NCI-H1694 (cell line): ENCODE measurements at places on chromosomes 2 and 18.

DNA sequence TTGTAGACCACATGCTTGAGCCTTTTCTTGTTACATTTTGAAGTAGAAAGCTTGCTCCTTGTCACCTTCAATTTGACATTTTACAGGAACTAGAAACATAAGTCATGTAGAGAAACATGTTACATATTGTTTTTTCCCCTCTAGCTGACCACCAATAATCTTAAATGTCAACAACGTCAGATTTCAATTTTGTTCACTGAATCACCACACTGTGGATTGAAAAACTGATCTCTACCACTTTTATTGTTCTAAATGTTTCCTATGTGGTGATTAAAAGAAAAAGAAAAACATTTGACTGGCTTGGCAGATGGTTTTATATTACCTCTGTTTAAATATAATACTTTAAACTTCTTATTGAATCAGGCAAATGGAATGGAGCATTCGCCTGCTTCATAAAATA is 87.7 kb downstream of the DSEL start:
- no peak for DNase-seq

GRCh38 chr2:11771971-11772615 is 25.7 kb downstream of the LPIN1 start:
- no peak for DNase-seq

DNA sequence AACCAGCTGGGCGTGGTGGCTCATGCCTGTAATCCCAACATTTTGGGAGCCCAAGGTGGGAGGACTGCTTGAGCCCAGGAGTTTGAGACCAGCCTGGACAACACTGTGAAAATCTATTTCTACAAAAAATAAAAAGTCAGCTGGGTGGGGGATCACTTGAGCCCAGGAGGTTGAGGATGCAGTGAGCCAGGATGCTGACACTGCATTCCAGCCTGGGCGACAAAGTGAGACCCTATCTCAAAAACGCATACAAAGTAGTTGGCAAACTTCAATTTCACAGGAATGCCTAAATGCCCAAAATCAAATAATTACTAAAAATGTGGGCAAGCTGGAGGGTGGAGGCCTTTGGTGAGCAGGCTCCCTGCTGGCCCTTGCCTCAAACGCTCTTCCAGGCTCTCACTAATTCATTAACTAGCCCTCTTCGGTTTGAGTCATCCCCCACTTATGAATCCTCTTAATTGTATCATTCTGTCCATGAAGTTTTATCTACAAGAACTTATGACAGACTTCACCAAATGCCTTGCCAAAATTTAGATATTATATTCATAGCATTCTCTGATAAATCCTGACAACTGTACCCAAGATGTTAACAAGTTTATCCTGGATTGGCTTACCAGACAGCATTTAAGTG is 68.7 kb upstream of the ZFP36L2 start:
- no peak for DNase-seq

GRCh38 chr18:45081566-45082181 is 401.0 kb downstream of the SETBP1 start:
- DNase-seq = no peak

- DNase-seq = no peak
These were observed 32.0 kb upstream of the GRHL1 start for GRCh38 chr2:9919512-9919911.

- no peak for DNase-seq
These were observed 6.8 kb upstream of the CETN1 start for GRCh38 chr18:573385-573784.

DNA sequence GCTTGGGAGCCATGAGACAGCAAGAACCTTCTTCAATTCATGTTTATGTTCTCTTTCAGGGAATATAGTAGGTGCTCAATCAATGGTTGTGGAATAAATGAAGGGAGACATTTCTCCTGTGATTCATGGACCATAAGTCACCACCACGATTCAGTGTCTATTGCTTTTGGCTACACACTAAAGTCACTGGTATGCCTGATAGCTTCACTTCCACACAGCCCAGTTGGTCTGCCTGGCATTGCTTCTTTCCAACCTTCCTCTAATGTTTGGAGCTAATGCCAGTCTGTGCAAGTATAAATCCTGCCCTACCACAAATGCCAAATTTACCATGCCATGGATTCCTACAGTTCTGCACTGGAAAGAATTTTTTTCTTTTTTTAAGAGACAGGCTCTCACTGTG is 1.3 kb upstream of the CXCR1 start:
- no peak for DNase-seq

DNA sequence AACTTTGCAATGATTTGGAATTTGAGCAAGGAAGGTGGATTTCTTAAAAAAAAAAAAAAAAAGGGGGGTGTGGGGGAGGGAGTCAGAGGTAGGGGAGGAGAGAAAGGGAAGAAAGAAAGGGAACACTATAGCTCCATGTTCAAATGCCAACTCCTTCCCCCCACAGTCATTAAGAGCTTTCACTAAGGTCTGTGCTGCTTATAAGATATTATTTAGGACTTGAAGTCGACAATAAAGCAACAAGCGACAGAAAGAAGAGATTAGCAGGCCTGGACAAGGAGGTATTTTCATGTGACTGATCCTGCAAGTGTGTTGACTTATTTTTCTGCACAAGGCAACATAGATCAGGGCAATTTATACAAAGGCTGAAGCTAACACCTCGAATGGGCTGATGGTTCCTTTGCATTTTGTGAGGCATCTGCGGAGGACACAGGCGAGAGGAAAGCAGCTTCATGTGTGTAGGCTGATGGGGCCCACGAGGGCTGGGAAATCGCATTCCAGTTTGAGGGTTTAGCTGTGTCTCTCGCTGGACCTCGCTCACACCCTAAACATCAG is 382.0 kb downstream of the SOX11 start:
- DNase-seq = no peak

DNA sequence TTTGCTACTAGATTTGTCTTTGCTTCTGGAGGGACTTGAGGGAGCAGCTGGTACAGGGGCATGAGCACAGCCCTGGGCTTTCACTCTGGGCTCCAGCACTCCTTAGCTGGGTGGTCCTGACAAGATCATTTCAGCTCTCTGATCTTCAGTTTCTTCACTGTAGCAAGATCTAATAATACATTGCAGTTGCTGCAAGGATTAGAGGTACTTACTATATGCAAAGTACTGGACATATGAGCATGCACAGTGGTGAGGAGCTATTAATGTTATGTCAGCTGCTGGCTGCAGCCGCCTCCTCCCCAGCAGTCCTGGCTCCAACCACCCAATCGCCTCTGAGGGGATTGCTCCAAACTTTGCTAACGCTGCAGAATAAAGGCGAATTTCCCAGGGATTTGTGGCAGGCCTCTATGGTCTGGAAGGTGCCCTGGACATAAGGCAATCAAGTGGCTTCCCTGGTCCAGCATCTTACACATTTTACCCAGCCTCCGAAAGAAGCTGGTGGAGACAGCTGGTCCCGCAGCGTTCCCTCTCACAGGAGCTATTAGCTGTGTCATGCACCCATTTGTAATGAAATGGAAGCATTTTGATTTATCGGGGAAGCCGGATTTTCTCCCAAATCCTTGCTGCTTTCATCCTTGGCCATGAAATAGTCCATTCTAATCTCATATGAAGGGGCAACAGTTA is 96.7 kb downstream of the RHOB start:
- DNase-seq = peak; percentile 44

DNA sequence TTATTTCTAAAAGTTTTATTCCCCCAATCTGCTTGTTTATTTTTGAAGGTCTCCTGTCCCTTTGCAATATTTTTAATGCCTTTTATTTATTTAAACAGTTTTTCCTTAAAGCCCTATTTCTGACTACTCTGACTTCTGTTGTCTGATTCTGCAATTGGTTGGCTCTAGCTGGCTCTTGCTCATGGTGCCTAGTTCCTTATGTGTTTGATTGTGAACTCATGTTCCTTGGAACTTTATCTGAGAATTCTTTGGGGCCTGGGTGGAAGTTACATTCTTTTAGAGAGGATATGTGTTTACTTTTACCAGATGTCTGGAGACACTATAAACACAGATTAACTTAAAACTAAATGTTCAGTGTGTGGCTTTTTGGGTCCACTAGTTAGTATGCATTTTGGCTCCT is 175.9 kb downstream of the DYSF start:
- DNase-seq = no peak

DNA sequence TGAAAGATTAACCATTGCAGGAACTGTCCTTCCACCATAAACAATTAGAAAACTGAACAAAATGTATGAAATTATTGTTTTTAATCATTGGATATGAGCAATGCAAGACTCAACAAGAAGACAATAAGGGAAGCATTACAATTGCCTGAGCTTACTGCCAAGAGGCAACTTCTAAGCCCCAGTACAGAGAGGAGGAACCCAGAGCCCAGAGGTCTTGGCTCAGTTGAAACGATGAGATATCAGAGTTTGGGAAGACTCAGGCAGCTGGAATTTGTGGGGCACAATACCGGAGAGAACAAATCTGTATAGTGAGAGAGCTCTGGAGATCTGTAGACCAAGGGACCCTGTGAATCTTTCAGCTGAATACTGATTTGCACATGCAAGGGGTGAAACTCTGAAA is 80.6 kb upstream of the ZFP36L2 start:
- DNase-seq = no peak

- peak; percentile 66 for DNase-seq
These were observed 413.6 kb downstream of the PTH2R start for GRCh38 chr2:208820014-208820688.

DNA sequence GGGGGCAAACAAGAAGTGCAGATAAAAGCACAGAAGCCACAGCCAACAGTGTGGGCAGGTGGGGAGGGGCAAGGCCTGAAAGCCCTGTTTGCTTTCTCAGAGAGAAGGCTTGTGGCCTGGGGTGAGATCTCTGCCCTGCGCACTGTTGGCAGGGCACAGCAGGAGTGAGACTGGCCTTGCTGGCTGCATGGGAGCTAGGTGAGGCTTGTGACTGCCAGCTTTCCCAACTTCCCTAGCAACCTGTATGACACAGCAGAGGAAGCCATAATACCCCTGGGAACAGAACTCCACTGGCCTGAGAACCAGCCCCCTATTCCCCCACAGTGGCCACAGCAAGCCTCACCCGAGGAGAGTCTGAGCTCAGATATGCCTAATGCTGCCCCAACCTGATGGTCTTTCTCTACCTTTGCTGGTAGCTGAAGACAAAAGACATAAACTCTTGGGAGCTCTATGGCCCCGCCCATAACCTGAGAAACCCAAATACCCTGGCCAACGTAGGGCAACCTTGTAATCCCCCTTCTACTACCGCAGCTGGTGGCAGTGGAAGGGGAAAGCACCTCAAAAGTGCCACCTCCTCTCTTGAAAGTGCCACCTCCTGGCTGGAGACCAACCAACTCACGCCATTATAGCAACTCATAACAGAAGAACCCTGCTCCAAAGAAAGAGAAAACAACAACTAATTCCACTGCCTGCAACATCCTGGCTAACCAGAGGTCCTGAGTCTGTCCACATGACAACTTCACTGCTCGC is 44.4 kb downstream of the LCT start:
- no peak for DNase-seq
